ENCODE measurements at places on chromosomes 13 and 19.

DNA sequence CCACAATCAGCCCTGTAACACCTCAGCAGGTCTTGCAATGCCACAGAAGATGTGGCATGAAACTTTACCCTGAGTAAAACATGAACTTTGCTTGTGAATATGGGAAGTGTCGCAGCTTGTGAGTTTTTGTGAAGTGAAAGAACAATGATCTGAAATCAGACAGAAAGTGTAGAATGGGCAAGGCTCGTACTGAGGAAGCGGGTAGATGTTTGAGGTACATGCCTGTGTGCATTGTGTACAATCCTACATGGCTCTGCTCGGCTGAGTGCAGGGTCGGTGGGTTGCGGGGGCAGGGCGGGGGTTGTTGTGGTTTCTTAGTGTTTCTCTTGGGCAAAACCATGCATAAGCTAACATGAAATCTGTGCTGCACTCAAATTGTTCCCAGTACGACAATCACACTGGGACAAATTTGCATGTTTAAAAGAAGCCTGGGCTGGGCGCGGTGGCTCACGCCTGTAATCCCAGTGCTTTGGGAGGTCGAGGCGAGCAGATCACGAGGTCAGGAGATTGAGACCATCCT is 1.1 kb downstream of the NLRP13 start:
- no peak for DNase-seq

DNA sequence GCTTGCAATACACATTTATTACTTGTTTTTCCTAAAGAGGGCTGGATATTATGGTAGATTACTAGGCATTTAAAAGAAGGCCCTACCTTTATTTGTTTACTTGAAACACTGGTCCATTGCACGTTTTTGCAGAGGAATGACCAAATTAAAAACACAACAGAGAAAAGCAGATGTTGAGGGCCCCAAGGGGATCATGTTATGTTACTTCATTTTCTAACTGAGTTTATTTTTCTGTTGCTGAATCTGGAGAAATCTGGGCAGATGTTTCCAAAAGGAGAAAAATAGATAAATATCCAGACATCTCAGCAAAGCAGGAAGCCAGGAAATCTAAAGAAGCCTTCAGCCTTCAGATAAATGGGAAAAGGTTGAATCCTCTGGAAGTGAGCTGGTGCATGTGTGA is 353.0 kb downstream of the NDFIP2 start:
- DNase-seq = no peak

- no peak for DNase-seq
Observed at GRCh38 chr13:29906432-29907011, 56.1 kb upstream of the UBL3 start.

DNA sequence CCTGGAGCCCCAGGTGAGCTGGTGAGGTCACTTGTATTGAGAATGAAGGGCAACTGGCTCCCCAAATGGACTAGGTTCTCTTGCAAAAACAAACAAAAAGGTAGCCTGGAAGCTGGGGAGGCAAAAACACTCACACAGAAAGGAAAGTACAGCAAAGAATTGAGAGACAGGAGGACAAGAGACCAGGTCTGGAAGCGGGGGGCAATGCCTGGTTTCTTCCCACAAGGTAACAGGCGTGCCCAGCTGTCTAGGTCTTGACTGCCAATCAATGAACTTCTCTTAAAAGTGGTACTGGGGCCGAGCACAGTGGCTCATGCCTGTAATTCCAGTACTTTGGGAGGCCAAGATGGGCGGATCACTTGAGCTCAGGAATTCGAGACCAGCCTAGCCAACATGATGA is 356.4 kb upstream of the TSHZ3 start:
- DNase-seq = no peak

DNA sequence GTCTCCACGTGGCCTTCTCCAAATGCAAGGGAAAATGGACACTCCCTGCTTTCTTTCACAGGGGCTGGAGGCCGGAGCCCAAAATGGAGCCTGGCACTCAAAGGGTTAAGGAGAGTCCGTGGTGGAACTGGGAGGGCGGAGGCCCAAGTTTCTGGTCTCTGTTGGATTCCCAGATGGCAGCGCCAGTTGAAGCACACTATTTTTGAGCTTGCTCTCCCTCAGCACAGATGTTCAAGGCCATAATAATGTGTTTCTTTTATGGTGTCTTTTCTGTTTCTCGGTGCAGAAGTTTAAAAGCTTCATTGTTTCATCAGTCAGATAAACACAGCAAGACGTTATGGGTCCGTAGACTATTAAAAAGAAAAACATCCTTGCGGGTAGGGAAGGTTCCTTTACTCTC is 67.6 kb downstream of the TNFRSF19 start:
- DNase-seq = no peak

- no peak for DNase-seq
Observed at GRCh38 chr13:27774651-27775050, 17.6 kb upstream of the GSX1 start.

GRCh38 chr19:5873617-5874199 is 3.4 kb upstream of the FUT5 start:
- no peak for DNase-seq

GRCh38 chr13:53351021-53351420 is 322.4 kb downstream of the OLFM4 start:
- DNase-seq = no peak

GRCh38 chr13:67943116-67943515 is 713.0 kb upstream of the PCDH9 start:
- DNase-seq = no peak

GRCh38 chr13:83839146-83839545 is 43.1 kb downstream of the SLITRK1 start:
- DNase-seq = no peak

GRCh38 chr13:94327318-94327717 is 152.2 kb downstream of the DCT start:
- no peak for DNase-seq

DNA sequence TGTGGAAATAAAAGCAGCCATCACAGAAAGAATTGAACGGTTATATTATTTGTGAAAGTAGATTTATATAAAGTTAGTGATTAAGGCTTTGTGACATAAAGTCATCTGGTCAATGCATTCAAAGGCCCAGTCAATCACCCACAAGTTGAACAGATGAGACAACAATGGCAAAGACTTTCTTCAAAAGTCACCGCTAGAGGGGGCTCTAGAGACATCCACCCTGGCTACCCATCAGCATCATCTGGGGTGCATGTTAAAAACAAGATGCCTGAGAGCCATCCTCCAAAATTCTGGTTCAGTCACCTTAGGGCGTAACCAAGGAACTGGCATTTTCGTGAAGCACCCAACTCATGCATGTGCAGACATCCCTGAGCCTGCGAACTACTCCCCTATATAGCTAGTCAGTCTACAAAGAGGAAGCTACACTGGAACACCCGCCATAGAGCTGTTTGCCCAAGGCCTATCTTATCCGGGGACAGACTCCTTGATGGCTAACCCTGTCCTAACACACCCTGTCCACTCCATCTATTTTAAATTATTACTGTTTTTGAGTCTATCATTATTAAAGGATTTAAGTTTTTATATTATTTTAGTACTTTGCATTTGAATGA is 970.5 kb downstream of the UQCRFS1 start:
- DNase-seq = no peak

GRCh38 chr13:93217721-93218261 is 8.8 kb upstream of the GPC6 start:
- DNase-seq = no peak

DNA sequence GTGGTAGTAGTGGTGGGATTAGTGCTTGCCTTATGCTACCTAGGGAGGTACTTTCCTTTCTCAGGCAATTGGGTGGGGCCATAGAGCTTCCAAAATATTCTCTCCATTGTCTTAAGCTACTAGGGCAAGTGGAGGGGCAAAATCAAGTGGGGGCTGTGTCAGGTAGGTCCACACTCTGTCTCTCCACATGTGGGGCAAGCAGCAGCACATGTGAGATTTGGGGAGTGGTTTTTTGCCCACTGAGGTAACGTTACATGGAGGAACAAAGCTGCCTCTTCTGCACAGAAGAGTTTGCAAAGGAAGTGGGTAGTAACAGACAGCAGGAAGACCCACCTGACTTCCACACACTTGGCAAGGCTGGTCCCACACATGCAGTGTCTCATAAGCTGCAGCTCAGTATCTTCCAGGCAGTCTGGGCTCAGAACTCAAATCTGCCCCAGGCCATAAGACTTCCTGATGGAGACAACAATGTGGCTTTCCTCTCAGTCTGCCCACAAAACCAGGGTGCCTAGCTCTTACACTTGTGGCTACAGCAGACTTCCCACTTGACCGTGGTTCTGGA is 1581.5 kb upstream of the PCDH20 start:
- no peak for DNase-seq

GRCh38 chr19:2122982-2123381 is 26.3 kb downstream of the IZUMO4 start:
- no peak for DNase-seq

Measured in central memory CD8-positive, alpha-beta T cell (primary cell).